ENCODE measurements at places on chromosomes 1 and 21.

DNA sequence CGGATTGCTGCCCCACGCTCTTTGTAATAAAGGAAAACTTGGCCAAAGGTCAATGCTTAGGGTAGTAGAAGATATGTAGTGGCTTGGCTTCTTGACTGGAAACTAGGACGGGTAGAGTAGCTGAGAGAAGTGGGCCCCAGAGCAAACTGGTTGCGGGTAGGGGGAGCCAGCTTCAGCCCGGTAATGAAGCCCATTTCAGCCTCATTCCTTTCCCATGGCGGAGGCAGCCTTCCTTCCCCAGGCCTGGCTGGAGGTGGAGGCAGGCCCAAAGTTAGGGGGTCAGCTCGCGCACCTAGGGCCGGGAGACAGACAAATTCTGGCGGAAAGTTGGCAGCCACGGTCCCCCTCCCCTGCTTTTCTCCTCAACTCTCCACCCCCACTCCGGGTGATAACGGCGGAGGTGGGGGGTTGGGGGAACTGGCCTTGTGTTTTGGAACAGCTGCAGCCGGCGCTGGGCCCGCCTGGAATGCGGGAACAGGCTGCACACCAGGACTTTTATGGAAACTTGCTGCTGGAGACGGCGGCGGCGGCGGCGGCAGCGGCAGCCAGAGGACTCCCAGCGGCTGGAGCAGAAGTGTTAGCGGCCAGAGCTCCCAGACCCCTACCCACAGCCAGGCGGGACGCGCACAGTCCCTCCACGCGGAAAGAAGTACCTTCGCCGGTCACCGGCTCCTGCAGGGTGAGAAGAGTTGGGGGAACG, at the start of gene NEXN:
TSS of gene NEXN (plus strand) at position 544 of the 700 bp plus-strand sequence. CDS start 27,483 bp downstream, outside the sequence.
- DNase-seq = no peak

- no peak for DNase-seq
Observed at GRCh38 chr21:44840771-44841170, 22.9 kb upstream of the SUMO3 start.

- no peak for DNase-seq
Observed at GRCh38 chr1:9242338-9242969, 7.9 kb downstream of the H6PD start.

DNA sequence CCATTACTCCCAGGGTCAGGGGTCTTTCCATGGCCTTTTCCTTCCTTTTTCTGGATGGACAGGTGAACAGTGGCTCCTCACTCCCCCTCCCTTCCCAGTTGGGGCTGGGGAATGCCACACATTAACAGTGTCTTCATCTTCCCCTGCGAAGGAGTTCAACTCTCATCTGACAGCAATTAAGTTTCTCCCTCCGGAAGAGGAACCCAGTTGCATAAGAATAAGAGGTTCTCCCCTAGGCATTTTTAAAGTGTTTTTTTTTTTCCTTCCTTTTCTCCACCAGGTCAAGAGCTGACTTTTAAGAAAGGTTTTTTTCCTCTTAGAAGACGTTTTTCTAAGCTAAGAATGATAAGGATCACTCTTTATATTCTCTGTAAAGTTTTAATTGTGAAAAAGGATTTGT, 42.3 kb upstream of the FASLG start:
- DNase-seq = no peak

DNA sequence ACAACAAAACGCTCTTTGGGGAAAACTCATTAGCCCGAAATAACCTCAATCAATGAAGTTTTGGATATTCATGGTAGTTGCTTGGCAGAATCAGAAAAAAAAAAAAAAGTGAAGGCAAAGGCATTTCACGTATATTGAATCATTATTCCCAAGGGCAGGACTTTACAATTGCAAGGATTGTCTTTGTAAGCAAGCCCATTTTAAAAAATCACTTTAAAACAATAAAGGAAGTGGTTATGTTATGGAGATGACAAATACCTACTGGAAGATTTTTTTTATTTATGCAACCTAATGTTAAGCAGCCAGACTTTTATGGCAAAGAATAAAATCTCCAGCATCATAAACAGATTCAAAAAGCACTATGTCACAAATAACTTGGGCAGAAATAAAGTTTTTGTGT, 9.3 kb downstream of the GJB4 start:
- DNase-seq = no peak

DNA sequence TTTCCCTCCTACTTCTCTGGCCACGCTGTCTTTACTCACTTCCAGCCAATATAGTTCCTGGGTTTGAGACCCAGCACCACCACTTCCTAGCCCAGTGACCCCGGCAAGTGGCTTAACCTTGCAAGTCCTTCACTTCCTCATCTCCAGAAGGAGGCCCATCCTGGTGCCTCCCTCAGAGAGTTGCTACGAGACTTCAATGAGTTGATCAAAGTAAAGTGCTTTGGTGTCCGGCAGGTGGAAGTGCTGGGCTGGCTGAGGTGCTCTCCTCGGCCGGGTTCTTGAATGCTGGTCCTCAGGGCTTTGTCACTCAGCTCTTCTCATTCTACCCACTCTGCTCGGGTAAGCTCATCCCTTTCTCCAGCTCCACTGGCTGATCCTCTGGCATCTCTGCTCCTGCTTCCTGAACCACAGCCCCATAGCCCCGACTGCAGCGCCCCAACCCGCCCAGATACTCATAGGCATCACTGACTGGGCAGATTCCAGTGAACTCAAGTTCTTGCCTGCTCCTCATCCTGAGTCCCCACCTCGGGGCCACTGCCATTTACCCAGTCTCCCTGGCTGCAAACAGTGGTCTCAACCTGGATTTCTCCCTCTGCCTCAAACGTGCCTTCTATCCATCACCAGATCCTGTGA, 75.8 kb upstream of the WNT4 start:
- no peak for DNase-seq

DNA sequence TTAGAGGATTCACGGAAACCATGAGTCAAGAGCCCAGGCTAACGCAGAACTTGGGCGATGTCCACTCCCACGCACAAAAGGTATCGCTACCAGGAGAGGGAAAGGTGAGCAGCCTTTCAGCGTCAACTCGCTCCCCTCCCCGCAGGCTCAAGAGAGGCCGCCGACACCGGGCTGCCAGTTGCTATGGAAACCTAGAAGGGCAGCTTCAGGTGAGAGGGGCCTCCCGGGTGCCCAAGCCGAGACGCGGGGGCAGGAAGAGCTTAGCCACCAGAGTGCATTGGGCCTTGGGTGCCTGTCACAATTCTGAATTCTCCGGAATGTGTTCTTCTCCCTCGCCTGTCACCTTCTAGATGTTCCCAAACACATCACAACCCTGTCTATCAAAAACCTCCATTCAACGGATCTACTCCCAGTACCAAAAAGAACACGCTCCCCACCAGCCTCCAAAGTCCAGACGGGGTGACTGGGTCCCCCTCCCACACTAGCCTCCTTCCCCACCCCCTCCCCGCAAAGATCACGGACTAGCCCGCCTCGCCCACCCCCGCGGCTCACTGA, 694 bp downstream of the MEAF6 start:
- peak; percentile 75 for DNase-seq

- no peak for DNase-seq
Observed at GRCh38 chr1:218224101-218224500, 61.0 kb upstream of the RRP15 start.

- DNase-seq = peak; percentile 58
Observed at GRCh38 chr1:115469703-115470476, 131.8 kb upstream of the NGF start.

GRCh38 chr1:152756872-152757271, 953 bp upstream of the KPRP start:
- DNase-seq = no peak

DNA sequence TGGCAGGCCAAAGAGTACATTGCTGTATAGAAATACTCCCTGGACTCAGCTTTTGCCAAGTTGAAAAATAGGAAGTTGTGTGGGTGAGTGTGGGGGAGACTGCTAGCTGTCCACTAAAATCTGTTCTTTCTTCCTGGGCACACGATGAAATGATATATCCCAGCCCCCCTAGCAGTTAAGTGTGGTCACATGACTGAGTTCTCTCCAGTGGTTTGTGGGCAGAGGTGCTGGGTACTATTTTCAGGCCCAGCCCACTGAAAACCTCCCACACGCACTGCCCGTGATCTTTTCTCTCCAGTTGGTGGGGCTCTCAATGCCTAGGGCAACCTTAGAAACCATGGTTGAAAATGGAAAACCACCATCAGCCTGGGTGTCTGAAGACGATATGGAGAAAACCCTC, 119.7 kb upstream of the LMO4 start:
- DNase-seq = no peak

GRCh38 chr1:231376101-231376500, 38.0 kb downstream of the SPRTN start:
- DNase-seq = no peak

- no peak for DNase-seq
Observed at GRCh38 chr1:24364605-24364974, 45.4 kb downstream of the GRHL3 start.

- no peak for DNase-seq
Observed at GRCh38 chr1:4149831-4150230, 249.8 kb upstream of the C1orf174 start.

DNA sequence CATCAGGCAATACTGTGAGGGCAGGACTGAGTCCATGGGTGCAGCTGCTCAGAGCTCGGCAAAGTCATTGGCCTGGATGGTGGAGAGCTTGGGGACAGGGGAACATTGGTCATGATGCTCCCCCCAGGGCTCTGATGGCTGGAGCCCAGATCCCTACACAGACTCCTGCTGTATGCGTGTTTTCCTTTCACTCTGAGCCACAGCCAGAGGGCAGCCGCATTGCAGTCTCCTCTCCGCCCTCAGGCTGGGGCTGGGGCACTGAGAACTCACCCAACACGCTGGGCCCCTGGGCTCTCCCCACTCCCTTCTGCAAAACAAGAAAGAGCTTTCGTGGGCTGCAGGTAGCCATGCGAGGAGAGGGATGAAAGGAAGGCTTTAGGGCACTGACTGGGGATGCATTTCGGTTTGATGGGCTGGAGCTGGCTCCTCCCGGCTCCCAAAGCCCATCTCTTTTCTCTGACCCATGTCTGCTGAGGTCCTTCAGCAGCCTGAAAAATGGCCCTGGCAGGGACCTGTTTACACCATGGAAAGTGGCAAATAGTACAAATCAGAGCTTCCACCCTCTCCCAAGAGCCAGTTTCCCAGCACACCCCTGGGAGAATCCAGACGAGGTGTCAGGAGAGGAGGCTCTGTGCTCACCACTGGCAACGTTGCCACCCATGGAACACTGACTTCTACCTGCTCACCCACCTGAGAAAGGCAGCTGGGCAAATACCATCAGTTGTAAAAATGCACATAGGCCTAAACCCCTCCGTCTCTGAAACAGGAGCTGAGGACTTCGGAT, 43.8 kb downstream of the CAPN2 start:
- DNase-seq = no peak

DNA sequence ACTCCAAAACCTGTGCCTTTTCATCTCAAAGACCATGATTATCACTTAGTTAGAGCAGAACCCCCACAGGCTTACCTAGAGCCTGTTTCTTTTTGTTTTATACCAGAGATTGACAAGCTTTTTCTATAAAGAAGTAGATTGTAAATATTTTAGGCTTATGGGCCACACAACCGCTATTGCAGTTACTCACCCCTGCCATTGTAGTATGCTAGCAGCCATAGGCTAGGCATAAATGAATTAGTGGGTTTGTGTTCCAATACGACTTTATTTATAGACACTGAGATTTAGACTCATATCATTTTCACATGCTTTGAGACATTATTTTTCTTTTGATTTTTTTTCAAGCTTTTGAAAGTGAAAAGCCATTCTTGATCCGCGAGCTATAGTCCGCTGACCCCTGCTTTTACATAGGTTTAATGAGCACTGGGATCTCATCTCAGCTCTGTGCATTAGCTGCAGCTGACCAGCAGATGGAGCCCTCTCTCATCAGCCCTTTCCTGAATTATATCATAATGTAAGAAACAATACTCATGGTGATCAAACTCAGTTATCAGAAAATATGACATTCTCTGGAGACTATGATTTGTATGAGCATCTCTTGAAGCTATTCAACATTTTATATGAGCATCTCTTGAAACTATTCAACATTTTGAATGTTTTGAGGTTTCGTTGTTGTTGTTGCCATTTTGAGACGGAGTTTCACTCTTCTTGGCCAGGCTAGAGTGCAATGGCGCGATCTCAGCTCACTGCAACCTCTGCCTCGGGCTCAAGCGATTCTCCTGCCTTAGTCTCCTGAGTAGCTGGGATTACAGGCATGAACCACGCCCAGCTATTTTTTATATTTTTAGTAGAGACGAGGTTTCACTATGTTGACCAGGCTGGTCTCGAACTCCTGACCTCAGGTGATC, 111.9 kb upstream of the L1TD1 start:
- DNase-seq = peak; percentile 38

DNA sequence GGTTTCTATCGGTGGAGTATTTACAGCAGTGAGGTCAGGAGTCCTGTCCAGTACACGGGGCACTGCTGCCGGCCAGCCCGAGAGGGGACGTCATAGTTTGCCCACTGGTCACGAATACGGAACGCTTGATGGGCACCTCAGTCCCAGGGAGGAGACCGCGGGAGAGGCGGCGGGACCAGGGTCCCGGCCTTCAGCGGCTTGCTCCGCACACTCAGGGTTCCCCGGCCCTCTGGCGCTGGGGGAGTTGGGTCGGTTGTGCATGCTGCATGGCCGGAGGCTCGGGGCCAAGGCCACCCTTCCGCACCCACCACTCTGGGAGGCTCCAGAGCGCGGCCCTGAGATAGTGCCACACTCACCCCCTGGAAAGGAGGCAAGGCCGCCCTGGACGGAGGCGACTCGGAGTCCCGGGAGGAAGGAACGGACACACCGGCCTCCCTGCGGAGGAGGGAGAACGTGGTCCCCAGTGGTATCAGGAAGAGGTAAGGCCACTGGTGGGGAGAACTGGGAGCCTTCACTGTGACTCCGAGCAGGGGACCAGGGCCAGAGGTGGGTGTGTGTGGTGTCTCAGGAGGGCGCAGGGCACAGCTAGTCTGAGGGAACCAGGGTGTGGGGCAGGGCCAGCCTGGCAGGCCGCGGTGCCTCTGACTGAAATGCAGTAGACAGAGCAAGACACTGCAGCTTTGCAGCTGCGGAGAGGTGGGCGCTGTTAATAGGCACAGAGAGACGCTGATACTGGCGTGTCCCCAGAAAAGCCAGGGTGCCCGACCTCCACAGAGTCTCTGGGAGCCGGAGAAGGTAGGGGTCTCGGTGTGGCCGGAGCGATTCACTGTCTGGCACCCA, 28.6 kb upstream of the PRSS38 start:
- DNase-seq = no peak

GRCh38 chr1:55127827-55128343, 87.3 kb downstream of the USP24 start:
- DNase-seq = peak; percentile 32

GRCh38 chr1:155086856-155087535, 8.4 kb downstream of the EFNA3 start:
- DNase-seq = no peak

DNA sequence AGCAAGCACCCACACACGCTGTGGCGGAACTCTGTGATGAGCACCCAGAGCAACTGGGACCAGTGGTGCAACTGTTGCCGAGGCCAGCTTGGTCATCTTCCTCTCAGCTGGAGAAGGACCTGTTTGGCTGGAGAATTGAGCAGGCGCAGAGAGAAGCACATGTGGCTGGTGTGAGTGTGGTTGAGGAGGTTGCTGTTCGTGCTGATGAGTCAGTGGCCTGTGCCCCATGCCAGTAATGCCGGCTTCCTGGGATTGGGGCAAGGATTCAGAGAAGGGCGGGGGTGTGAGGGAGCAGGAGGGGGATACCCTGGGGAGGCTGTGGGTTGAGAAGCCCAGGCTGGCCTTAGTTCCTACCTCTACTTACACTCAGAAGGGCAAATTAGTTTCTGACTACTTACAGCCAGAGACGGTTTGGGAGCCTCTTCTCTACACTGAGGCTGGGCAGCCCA, 57.5 kb upstream of the EPS8L3 start:
- peak; percentile 66 for DNase-seq
